Stimulated activated CD4-positive, alpha-beta T cell treated with anti-CD3 and anti-CD28 coated beads, TNF-alpha, amount 100 ng/mL, for 48 hours (primary cell): ENCODE measurements at places on chromosomes 2 and 18.

DNA sequence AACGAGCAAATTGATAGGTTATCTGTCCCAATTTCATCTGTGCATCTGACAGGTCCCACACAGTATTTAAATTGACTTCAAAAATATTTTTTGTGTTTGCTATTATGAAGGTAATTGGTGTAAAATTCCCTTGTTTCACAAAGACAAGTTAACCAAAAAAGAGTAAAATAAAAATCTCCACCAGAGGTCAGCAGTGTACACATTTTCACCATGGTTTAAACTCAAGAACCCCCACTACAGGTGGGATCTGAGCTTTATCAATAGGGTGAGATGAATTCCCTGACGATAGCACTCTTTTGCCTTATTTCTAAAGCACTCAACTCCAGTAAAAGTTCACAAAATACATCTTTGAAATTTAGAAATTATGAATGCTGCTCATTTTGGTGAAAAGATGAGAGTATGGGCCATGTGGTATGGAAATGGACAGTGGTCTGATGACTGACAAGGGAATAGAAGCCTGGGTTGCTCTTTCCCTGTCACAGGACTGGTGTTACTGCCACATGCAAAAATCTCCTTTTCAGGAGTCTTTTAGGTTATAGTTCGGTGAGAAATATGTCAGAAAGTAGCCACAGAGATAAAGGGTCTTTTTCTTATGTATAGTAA, 68.0 kb downstream of the SERPINB8 start:
- DNase-seq = no peak

GRCh38 chr2:158830201-158830600, 35.1 kb downstream of the DAPL1 start:
- DNase-seq = no peak

- no peak for DNase-seq
Observed at GRCh38 chr2:193523662-193524061, 1328.9 kb upstream of the TMEFF2 start.

GRCh38 chr2:196266855-196267254, 95.5 kb upstream of the STK17B start:
- no peak for DNase-seq

- no peak for DNase-seq
Observed at GRCh38 chr2:95379371-95379831, 23.1 kb upstream of the FAHD2A start.

DNA sequence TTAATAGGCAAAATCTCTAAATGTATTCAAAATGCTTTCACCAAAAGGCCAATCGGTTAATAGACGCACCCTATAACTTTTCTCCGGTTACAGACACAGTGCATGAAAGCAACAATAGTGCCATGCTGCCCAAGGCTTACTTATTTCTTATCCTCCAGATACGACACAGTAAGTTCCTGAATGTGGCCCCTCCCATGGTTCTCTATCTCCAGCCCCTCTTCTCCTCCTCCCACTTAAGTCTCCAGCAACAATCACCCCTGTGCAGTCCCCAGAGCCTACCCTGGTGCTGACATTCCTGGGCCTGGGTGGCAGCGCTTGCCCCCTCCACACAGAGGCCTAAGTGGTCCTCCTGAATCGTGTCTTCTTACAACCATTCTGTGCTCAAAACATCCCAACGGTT, 3.6 kb downstream of the KIDINS220 start:
- DNase-seq = no peak

DNA sequence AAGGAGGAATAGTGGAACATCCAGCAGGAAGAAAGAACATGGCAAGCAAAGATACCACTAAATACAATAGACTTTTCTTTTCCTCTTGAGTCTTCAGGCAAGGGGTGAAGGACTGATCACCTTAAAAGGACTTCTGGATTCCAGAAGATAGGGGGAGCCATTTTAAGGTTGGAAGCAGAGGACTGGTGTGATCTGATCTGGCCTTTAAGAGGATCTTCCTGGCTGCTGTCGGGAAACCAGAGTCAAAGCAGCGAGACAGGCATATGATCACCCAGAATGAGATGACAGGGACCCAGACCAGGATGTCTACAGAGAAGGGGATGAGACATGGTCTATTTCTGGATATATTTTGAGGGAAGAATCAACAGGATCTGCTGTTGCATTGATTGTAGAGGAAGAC, 558.0 kb downstream of the STK39 start:
- no peak for DNase-seq

- no peak for DNase-seq
Observed at GRCh38 chr2:237207646-237208045, 122.0 kb downstream of the COPS8 start.

DNA sequence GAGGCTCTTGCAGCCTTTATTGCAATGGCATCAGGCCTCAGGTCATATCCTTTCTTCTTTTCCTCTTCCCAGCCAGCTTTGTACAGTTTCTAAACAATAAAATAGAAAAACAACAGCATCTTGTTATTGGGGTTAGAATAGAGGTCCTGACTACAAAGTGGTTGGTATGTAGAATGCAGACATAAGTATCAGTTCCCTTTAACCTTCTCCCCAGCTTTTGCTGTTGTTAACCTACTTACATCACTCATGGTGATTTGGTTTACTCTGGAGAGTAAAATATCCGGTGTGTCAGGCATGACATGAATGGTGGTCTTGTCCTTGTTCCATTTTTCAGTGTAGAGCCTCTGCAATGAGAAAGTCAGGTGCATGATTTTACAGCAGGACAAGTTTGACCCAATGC, 69.8 kb downstream of the NEB start:
- no peak for DNase-seq

GRCh38 chr2:43128559-43128955, 97.8 kb downstream of the ZFP36L2 start:
- DNase-seq = no peak

DNA sequence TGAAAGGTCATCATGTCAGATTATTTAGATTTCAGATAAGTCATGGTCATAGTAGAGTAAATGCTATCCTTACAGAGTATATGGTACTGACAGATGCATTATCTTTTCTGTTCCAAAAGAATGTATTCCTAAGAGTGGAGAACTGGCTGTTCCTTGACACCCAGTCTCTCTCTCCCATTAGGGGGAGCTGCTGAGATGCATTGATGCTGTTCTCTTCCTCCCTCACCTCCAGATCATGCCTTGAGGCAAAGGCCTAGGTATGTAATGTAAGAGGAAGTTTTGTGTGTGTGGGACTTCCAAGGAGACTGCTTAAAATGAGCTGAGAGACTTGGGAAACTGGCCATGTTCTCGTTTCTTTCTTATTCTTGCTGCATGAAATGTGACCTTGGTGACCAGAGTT, 979.5 kb upstream of the CELF4 start:
- DNase-seq = no peak

GRCh38 chr2:99461828-99462483, 27.9 kb downstream of the REV1 start:
- no peak for DNase-seq

- DNase-seq = no peak
Observed at GRCh38 chr18:22559414-22560274, 141.9 kb upstream of the CTAGE1 start.

DNA sequence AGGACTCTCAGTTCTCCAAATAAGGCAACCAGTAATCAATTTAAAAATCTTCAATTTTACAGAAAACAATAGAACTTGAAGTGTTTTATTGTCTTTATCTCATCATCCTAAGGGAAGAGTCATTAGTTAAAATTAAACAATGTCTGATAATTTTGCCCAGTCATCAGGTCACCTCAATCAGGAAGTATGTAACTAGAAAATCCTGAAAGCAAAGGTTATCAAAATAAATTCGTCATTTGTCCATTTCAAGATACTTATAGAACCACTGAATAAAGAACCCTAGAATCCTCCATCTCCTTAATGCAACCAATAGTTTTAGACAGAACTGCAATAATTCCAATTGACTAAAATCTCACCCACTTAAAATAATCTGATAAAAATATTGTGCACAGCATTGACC, 115.2 kb downstream of the NCKAP5 start:
- DNase-seq = no peak

- DNase-seq = no peak
Observed at GRCh38 chr2:219296631-219297391, 12.4 kb downstream of the PTPRN start.

DNA sequence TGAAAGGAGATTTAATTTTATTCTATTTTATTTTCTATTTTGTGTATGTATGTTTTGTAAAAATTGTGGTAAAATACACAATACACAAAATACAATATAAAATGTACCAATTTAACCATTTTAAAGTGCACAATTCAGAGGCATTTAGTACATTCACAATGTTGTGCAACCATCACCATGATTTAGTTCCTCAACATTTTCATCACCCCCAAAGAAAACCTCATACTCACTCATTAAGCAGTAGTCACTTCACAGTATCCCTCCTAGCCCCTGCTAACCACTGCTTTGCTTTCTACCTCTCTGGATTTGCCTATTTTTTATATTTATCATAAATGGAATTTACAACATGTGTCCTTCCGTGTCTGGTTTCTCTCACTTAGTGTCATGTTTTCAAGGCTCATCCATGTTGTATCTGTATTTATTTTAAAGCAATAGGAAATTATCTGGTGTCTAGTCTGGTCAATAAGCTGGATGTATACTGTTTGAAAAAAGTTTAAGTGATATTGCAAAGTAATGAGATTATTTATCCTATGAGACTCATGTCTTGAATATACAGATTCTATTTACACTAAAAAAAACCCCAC, 77.9 kb upstream of the GLS start:
- no peak for DNase-seq

DNA sequence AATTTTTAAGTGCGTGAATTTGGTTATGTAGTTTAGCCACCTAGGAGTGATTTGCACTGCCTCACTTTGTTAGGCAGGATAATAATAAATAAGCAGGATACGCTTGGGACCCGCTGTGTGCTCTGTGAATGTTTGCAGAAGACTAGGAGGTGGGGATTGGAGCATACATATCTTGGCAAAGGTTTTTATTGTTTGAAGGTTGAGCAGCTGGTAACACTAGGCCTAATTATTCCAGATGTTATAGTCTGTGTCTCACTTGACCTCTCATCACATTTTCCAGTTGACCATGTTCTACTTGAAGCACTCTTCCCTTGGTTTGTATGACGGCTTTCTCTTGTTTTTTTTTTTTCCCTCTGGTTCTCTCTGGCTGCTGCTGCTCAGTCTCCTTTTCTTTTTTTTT, 42.7 kb downstream of the FHOD3 start:
- no peak for DNase-seq

DNA sequence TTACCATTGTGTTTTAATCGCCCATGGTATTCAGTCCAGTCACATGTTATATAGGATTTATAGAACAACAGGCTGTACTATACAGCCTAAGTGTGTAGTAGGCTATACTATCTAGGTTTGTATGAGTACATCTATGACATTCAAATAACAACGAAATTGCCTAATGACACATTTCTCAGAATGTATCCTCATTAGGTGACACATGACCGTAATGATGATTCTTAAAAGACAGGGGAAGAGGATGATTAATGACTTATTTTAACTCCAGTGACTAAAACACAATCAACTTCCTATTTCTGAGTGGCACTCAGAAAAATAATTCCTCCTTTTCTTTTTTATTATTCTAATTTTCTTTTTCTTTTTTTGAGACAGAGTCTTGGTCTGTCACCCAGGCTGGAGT, 63.0 kb upstream of the ACSL3 start:
- no peak for DNase-seq

DNA sequence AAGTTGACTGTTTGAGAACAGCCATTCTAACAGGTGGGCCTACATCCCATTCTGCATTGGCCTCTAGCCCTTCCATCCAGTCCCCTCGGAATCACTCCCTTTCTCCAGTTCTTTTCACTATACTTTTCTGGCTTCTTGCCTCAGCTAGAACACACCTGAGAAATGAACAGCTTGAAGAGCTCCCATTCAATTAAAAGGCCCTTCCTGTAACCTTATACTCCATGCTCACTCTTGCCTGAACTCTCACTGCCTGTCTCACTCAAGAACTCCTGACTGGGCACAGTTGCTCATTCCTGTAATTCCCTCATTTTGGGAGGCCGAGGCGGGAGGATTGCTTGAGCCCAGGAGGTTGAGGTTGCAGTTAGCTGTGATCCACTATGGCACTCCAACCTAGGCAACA, 23.6 kb downstream of the CHRNA1 start:
- DNase-seq = no peak

- DNase-seq = no peak
Observed at GRCh38 chr2:39447266-39448168, 10.4 kb upstream of the MAP4K3 start.

- DNase-seq = no peak
Observed at GRCh38 chr18:54787121-54787520, 41.2 kb upstream of the RAB27B start.

DNA sequence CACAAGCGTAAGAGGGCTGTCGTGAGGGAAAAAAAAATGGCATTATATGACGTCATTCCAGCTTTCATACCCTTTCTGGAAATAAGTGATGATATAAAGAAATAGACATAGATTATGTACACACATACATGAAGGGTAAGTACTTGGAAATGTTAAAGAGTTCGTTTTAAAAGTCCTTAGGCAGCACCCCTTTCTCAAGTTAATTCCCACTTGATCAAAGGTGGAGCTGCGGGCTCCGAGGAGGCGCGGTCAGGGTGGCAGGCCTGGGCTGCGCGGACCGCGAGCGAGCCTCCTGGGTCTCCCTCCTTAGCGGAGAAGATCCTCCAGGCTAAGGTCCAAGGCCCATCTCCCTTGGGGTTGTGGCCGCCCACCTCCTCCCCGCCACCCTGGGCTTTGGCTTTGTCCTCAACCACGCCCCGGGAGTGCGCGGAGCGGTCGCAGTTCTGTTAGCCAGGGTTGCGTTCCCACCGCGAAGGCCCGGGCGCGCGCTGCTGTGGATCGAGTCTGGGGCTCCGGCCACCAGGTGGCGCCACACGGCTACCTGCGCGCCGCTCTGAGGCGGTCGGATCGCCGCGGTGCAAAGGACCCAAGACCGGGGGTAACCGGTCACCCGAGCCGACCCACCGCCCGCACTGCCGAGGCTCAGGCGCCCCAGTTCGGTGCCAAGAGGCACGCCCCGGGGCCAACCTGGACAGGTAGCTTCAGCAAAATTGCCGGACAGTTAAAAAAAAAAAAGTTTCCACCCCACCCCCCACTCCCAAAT, 66.8 kb downstream of the HNRNPLL start:
- DNase-seq = peak; percentile 81

GRCh38 chr2:28613186-28613585, 117.3 kb downstream of the PLB1 start:
- DNase-seq = no peak
